ENCODE measurements at places on chromosomes 12 and 14.

GRCh38 chr12:76764856-76765255 lies 941 bp downstream of the ZDHHC17 start:
- no peak for DNase-seq

DNA sequence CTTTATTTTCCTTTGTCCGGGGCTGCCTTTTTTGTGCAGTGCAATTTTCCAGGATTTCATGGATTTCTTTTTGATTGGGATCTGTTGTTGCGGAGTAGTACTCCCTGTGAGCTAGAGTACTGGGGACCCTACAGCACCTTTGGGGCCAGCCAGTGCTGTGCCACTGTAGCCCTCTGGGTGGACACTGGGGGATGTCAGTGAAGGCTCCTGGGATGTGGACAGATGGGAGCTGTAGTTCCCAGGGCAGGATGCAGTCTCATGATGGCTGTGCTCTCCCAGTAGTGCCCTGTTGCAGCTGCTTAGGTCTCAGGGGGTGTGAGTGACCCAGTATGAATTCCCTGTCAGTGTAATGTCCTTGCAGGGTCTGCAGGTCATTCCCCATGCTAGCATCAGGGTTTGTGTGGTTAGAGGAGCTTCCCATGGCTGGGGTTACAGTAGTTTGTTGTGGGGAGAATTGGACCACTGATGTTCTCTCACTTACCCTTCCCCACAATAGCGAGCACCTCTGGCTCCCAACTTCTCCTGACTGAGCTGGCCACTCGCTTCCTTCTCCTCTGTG lies 72.2 kb downstream of the BRMS1L start:
- no peak for DNase-seq

- DNase-seq = no peak
Observed at GRCh38 chr14:101875727-101876554, 88.4 kb upstream of the DYNC1H1 start.

DNA sequence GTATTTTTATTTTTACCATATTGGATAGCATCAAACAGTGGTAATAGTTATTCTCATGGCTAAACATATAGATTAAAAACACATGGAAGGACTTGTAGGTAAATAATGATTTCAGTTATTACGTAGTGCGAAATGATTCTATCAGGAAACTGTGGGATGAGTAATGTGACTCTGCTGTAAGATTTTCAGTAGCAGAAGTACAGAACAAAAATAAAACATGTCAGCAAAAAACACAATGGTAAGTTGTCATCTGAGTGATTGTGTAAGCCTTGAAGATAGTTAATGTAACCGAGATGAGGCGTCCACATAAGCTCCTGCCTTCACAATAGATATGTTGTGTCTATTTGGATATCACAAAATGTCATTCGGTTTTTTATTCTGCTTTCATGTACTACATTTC lies 99.8 kb downstream of the BORCS5 start:
- peak; percentile 88 for DNase-seq

DNA sequence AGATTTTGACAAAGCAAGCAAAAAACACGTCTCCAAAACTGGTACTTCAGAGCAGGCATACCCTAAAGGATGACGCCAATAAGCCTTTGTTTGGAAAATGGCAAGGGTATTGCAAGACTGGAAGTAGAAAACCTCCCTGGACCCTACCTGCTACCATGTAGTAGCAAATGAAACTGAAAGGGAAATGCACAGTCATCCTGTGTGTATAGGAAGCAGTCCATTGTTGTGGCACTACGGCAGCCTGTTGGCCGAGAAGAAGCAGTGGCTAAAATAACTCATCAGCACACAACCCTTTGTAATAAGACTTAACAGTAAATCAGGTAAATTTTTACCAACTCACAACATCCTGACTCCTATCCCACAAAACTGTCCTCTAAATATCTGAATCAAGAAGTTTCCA lies 386.4 kb downstream of the RGS6 start:
- no peak for DNase-seq

- DNase-seq = no peak
Observed at GRCh38 chr12:131133015-131133905, 179.6 kb downstream of the ADGRD1 start.

GRCh38 chr12:14643251-14643650 lies 53.1 kb downstream of the GUCY2C start:
- DNase-seq = no peak

GRCh38 chr14:73797543-73798265 lies 53.9 kb upstream of the PTGR2 start:
- DNase-seq = no peak

- DNase-seq = no peak
Observed at GRCh38 chr12:95439461-95440230, 34.3 kb upstream of the METAP2 start.

DNA sequence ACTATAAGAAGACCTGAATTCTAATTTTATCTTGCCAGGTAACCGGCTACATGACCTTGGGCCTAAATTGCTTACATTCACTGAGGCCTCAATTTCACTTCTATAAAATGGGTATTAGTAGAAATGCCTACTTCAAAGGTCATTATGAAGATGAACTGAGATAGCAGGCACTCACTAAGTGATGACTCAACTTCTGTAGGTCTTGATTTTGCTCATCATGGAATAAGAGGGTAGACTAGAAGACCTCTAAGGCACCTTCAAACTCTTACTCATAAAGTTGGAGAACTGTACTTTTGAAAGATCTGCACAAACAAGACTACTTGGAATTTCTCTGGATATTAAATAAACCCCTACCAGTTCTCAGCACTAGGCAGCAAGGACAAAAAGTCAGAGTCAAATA lies 39.3 kb upstream of the FRMD6 start:
- DNase-seq = no peak

DNA sequence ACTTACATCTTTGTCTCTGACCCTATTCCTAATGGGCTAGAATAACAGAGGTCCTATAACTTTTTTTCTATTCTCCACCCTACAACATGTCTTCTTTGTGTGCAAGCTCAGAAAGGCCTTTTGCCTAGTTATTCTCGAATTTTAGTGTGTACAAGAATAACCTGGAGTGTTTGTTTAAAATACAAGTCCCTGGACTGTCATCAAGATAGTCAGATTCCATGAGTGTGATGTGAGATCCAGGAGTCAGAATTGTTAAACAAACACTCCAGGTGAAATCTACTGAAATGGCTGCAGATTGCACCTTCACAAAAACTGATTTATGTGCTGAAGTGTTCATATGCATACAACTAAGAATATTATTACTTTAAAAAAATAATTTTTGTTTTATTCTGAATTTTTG lies 114.4 kb upstream of the DIO2 start:
- no peak for DNase-seq

DNA sequence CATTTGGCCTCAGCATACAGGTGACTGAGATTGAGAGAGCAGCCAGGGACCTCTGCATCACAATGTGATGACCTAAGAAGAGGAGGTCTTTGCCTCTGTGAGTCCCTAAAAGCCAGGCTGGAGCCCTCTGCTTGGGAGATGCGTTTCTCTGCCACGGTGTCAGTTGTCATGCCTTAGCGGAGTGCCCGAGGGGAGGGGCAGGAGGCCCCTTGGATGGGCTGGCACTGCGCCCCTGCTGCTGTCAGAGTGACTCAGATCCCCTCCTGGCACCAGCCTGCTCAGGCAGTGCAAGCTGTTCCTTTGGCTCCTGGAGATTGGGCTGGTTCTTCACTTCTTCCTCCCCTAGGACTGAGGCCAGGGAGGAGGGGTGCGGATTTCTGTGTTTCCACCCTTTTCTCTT lies 64.9 kb upstream of the KCNA5 start:
- no peak for DNase-seq

- peak; percentile 23 for DNase-seq
Observed at GRCh38 chr14:22748206-22748605, 18.3 kb upstream of the OXA1L start.

GRCh38 chr14:29858299-29858698 lies 69.3 kb downstream of the PRKD1 start:
- DNase-seq = peak; percentile 18

GRCh38 chr12:98345308-98345876 lies 170.0 kb upstream of the TMPO start:
- no peak for DNase-seq

GRCh38 chr14:94079891-94080620 lies 946 bp downstream of the DDX24 start:
- no peak for DNase-seq

DNA sequence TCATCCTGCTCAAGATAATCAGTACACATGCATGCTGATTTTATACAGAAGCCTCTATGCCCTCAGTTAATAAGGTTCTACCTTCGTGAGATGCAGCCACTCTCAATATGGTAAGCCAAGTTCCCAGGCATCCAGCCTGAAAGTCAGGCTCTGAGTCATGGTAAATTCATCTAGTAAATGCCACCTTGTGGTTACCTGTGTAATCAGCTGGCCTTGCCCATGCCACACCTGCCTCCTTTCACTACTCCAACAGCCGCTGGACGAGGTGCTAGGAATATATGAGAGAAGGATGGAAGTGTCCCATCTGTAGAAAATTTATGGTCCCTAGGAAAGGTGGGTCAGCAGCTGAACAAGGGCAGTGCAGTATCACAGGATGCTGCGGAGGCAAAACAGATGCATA lies 207.3 kb downstream of the SSPN start:
- no peak for DNase-seq

- peak; percentile 71 for DNase-seq
Observed at GRCh38 chr14:74491956-74492775, 939 bp downstream of the NPC2 start.

DNA sequence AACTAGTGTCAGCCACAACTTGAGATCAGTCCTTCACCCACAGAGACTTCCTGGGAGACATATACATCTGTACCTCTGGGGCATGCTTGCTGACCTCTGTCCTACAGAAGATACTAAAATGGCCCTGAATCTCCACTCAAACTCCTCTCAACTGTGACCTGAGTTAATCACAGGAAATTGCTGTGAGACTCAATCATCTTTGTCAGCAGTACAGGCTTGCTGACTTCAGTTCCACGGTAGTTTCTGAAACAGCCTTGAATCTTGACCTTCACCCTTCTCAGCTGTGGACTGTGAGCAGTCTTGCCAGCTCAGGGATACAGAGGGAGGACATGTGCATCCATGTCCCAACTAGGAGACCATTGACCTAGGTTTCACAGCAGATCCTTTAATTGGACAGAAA lies 1.4 kb upstream of the KLRC1 start:
- no peak for DNase-seq

DNA sequence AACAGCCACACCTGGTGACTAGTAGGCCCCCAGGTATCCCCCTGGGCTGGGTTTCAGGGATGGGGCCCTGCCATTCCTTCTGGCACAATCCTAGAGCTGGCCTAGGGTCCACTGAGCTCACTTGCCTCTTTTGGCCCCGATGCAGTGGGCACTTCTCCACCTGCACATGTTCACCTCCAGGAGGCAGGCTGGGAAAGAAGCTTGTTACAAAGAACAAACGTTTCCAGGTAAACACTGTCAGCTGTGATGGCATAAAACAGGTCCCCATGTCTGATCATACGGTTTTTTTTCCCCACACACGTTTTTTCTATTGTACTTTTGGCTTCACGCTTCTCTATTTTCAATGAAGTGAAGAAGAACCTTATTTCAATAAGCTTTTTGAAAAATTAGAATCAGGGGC lies 15.8 kb upstream of the HVCN1 start:
- no peak for DNase-seq

- DNase-seq = no peak
Observed at GRCh38 chr12:95371571-95371970, 102.4 kb upstream of the METAP2 start.

DNA sequence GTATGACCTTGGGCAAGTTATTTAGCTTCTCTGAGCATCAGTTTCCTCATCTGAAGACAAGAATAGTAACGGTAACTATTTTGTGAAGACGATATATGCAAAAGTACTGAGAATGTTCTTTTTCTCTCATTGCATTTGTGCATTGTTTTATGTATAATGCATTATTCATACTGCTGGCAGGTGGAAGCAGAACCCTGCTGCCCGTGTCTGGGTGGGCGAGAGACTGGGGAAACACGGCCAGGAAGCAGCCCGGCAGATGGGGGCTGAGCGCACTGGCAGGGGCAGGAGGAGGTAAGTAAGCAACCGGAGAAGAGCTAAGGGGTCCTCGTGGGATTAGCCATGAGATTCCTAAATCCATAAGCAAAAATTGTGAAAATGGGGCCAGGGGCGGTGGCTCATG lies 115.8 kb upstream of the MED13L start:
- DNase-seq = no peak

- no peak for DNase-seq
Observed at GRCh38 chr12:116343331-116343884, 65.9 kb upstream of the MED13L start.

DNA sequence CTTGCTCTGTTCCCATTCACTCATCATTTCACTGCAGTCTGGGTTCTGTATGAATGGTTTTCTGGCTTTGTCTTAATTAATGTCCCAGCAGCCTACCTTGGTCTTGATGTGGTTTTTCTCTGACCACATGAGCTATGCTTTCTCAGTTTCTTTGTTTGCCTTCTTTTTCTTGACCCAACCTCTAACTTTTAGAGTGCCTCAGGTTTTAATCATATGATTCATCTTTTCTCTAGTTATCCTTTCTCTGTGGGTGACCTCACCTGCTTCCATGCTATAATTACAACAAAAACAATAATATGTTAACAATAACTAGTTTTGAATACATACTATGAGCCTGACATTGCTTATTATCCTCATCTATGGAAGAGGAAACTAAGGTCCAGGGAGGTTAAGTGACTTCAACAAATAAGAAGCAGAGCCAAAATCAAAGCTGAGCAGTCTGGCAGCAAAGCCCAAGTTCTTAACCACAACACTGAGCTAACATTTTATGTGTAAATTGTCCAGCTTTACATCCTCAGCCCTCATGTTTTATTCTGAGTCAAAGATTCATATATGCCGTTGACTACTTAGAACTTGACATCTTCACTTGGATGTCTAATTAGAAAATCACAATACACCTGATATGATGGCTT lies 4.7 kb upstream of the EPYC start:
- DNase-seq = no peak

- DNase-seq = peak; percentile 80
Observed at GRCh38 chr14:61584331-61584741, 111.0 kb upstream of the HIF1A start.
